Glutamatergic neuron (in vitro differentiated cells): ENCODE measurements at places on chromosomes 5 and 9.

DNA sequence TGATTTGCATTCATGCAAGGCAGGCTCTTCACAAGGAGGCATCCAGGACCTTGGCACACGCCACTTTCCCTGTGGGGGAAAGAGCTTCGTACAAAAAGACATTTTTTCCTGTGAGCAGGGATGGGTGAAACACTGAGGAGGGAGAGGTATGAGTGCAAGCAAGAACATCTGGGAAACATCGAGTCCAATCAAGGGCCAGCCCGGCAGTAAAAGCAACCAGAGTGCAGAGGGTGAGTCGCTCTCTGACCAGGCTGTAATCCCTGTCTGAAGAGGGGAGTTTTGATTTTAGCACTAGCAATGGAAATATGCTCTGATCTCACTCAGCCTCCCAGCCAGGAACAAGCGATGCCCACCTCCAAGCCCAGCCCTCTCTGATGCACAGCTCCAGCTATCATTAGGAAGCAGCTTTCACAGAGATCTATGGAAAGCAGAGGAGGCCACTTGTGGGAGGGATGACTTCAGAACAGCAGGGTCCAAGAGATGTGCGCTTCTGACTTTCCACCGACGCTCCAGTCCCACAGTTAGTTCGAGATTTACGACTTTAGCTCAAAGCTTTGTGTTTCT is 211.0 kb upstream of the ADAMTS16 start:
- DNase-seq, result no peak
- H3K36me3 ChIP-seq, result no peaks in the 10 kb centered on the region
- H3K4me3 ChIP-seq, result no peak overlapping the region
- H3K27ac ChIP-seq, result no peak overlapping the region
- no peaks in the 10 kb centered on the region for H3K27me3 ChIP-seq
- no peaks in the 10 kb centered on the region for H3K4me1 ChIP-seq

GRCh38 chr5:112923148-112923917 is 1.3 kb upstream of the REEP5 start:
- no peak for DNase-seq
- H3K36me3 ChIP-seq, result no peaks in the 10 kb centered on the region
- no peak overlapping the region for H3K27ac ChIP-seq
- peak overlapping the region; percentile 76 for H3K4me3 ChIP-seq
- peaks cover 6% of the 10 kb centered on the region for H3K27me3 ChIP-seq

GRCh38 chr5:98308231-98308630 is 465.2 kb upstream of the RGMB start:
- no peak overlapping the region for H3K27ac ChIP-seq
- no peaks in the 10 kb centered on the region for H3K4me1 ChIP-seq
- no peaks in the 10 kb centered on the region for H3K27me3 ChIP-seq

DNA sequence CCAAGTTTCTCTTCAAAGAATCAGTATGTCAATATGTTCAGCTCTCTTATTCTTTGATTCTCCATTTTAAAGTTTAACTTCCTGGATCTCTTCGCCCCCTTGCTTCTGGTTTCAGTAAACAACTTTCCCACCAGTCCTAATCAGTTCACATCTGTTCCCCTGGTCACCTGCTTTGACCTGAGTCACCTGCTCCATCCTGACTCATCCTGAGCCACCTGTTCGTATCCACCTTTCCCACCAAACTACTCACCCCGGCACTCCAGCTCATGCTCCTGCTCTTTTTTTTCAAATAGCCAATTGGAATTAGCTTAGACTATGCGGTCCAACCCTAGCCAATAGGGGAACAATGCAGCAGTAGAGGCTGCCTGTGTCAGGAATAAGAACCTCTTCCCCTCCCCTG is 23.6 kb upstream of the CSF1R start:
- H3K27me3 ChIP-seq, result peaks cover 4% of the 10 kb centered on the region
- H3K4me1 ChIP-seq, result no peaks in the 10 kb centered on the region
- DNase-seq, result no peak
- H3K27ac ChIP-seq, result no peak overlapping the region
- no peaks in the 10 kb centered on the region for H3K36me3 ChIP-seq

- H3K36me3 ChIP-seq, result no peaks in the 10 kb centered on the region
- no peak overlapping the region for H3K4me3 ChIP-seq
- no peak overlapping the region for H3K27ac ChIP-seq
- H3K27me3 ChIP-seq, result peaks cover 2% of the 10 kb centered on the region
- no peak for DNase-seq
Measured at GRCh38 chr5:1497242-1497777, 26.4 kb downstream of the LPCAT1 start.
